ENCODE measurements at places on chromosomes 13 and 19. TPM values are rescaled to one million over a fixed set of nuclear protein-coding genes. Genes with fewer than 3 reads are reported as not detected.

The NKPD1 gene
- total RNA-seq, result 0.16 TPM

The ATCAY gene
- not detected for total RNA-seq

The FXYD1 gene
- total RNA-seq, result not detected

- peak; percentile 70 for DNase-seq
Observed at GRCh38 chr19:49148784-49149651, 6.2 kb downstream of the HRC start.

- peak; percentile 62 for DNase-seq
Observed at GRCh38 chr19:29528350-29528945, 2.7 kb downstream of the VSTM2B start.
